Right cardiac atrium (tissue), 5 donors: ENCODE measurements at places on chromosomes 3 and 15. TPM values are rescaled to one million over a fixed set of nuclear protein-coding genes. Genes with fewer than 3 reads are reported as not detected.

- DNase-seq = no peak
Observed at GRCh38 chr15:74540161-74540760, 759 bp upstream of the ARID3B start.

DNA sequence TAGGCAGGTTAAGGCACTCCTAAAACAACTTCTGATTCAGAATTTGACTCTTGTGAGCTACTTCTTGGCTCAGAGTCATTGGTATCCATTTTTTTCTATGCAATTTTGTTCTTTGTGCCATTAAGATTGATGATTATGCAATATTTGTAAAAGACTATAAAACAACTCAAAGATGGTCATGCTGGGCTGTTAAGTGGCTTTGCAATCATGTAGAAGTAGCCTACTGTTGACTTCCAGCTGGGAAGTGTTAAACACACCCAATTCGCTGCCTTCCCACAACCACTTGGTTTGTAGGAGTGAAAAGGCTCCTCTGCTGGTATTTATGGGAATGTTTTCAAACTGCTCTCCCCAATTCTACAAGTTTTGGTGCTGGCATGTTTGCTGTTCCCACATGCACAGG, 74.7 kb upstream of the COL6A6 start:
- no peak for DNase-seq

DNA sequence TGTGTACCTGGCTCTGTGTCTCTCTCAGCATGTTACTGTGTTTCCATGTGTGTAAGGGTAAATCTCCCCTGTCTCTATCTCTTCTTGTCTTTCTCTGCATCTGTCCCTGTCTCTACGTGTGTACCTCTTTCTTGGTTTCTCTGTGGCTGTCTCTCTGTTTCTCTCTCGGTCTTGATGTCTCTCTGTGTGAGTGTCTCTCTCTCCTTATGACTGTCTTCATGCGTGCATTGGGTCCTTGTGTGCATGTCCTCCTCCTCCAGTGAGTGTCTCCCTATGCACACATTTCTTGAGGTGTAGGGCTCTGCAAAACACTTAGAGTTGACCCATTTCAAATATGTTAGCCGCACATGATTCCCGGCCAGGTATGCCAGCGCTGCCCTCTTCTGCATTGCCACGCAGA, 903.3 kb upstream of the CFAP20DC start:
- no peak for DNase-seq

DNA sequence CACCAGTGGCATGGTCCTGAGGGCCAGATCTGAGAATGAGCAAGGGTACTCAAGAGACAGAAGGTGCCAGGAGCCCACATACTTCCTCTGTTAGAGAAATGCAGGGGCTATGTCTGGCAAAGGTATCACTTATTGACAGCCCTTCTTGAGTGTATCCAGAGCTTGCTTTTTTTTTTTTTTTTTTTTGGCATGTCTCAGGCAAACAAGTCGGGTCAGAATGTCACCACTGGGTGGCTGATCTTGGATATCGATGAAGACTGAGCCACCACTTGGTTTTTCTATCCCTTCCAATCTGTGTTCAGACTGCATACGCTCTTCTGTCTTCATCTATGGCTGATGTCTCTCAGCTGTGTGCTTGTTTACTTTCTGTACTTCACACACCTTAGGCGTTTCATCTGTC, 363.4 kb upstream of the C2CD4B start:
- DNase-seq = no peak

GRCh38 chr3:62318752-62319569, 54.4 kb downstream of the FEZF2 start:
- DNase-seq = peak; percentile 91

- no peak for DNase-seq
Observed at GRCh38 chr3:137963463-137963862, 46.5 kb upstream of the CLDN18 start.

DNA sequence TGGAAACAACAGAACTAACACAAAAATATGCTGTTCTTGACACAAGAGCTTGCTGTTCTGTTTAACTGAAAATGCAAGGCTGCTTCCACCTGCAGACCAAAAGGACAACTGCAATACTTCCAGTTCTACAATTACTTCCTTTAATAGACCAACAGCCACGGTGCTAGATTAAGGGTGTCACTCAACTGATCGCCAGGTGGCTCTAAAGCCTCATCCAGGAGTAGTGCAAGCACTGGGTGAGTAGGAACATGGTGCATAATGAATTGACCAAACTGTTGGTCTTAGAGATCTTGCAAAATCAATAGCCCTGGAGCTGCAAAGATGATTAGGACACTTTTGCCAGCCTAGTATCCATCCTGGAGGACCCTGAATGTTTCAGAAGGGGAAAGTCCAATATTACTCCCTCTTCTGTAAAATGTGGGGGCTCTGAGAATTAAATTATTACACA, 3.6 kb upstream of the CLDN16 start:
- peak; percentile 31 for DNase-seq

DNA sequence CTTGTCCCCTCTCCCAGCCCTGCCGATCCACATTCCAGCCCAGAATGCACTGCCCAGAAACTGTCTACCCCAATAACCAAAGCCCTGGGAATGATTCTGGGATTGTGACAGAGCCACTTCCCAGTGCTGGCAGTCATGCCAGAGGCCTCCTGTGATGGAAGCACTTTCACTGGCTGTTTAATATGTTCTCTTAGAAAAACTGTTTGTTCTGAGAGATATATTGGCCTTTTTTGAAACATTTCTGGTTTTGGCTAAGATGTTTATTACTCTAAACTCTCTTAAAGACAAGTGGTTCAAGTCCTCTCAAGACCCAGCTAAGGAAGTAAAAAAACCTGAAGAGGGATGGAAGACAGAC, 74.0 kb upstream of the HACD2 start:
- DNase-seq = no peak

- DNase-seq = peak; percentile 79
Observed at GRCh38 chr3:9915254-9916141, 1.4 kb upstream of the IL17RC start.

DNA sequence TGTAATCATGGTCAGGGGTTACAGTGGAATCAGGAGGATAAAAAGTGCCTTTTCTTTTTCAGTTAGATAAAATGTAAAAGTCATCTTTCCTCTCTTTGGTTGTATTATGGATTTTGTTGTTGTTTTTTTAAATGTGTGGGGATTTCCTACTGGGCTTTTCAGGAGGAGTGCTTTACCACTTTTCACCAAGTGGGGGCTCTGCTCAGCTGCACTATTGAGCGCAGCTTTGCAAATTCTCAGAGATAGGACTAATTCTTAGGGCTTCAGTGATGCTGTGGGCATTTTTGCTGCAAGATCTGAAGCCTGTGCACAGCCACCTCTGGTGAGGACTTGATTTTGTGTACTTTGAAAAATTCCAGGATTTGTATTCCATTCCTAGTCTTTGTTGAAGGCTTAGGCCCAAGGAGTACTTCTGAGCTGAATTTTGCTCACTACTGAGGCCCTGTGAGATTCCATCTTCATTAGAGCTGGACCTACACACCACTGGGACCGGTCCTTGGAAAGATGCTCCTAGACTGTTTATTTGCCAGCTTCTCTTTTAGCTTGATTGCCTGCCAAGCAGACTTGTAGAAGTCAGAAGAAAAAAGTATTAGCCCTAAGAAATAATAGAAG, 7.5 kb downstream of the GNB5 start:
- peak; percentile 28 for DNase-seq

DNA sequence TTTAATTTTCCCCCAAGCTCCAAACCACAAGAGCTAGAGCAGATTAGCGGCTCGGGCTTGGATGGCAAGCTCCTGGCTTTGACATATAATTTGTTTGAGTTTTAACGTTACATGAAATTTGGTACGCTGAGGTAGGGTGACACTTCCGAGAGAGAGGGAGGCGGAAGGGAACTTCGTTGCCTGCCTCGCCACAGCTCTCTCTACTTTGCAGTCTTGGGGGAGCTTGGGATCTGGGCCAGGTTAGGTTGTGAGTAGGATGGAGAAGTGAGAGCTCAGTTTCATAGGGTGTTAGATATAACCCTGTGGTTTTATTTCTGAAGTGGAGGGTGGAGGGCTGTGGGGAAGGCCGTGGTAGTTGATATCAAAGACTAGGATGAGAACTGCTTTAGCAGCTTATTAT, 39.7 kb downstream of the LRTM1 start:
- DNase-seq = no peak

GRCh38 chr15:33671456-33671855, 296.8 kb upstream of the CHRM5 start:
- no peak for DNase-seq

- DNase-seq = no peak
Observed at GRCh38 chr15:57198654-57199291, 177.5 kb upstream of the CGNL1 start.

GRCh38 chr15:82143390-82144385, 97.9 kb upstream of the MEX3B start:
- DNase-seq = no peak

- no peak for DNase-seq
Observed at GRCh38 chr3:149385617-149386298, 8.3 kb upstream of the TM4SF1 start.

- DNase-seq = no peak
Observed at GRCh38 chr15:92415639-92416297, 22.1 kb downstream of the ST8SIA2 start.

- no peak for DNase-seq
Observed at GRCh38 chr3:141373768-141374526, 5.6 kb downstream of the ZBTB38 start.

DNA sequence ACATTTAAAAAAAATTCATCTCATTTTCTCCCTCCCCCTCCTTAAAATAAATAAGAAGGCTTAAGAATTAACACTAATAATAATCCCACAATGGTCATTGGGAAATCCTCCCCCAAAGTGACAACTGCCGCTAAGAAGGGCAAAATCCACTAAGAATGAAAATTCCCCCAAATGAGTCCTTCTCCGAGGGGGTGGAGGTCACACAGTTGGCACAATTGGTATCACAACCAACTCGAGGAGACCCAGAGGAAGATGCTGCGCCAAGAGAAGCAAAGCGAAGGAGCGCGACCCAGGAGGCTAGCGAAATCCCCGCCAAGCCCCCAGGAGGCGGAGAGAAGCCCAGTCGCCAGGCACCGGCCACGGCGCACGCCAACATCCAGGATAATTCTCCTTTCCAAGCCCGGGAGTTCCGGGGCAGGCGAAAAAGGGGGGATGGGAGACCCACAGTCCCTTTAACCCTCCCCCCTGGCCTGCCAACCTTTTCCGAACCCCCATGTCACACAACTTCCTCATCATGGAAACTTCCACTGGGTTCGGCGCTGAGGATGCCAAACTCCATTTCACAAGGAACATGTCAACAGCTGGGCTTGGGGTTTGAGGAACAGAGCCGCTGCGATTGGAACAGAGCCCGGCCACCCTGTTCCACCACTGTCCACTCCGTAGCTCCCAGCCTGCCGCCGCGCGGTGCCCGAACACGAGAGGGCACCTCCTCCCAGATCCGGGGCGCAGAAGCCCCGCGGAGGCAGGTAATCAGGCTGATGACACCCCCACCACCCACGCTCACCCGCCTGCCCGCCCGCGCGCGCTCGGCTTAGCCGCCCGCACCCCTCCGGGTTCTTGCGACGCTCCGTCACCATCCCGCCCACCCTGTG, 668 bp downstream of the THRB start:
- DNase-seq = peak; percentile 93

C3orf62 gene
- 3.9 TPM for polyA plus RNA-seq

DNAJA4 gene
- 97.5 TPM for polyA plus RNA-seq

HYKK gene
- 4.9 TPM for polyA plus RNA-seq

MINAR1 gene
- polyA plus RNA-seq = 0.05 TPM

MYEF2 gene
- polyA plus RNA-seq = 7.2 TPM

SKOR1 gene
- 0.11 TPM for polyA plus RNA-seq

C3orf70 gene
- 1.7 TPM for polyA plus RNA-seq

WDR93 gene
- 0.05 TPM for polyA plus RNA-seq

TF gene
- polyA plus RNA-seq = 18.3 TPM
